ENCODE measurements at places on chromosomes 11 and 22.
A peak's percentile ranks its signal among the peaks of the same experiment; 100 is the strongest.

GRCh38 chr22:24137595-24137994, 43.7 kb upstream of the SUSD2 start:
- DNase-seq: no peak

DNA sequence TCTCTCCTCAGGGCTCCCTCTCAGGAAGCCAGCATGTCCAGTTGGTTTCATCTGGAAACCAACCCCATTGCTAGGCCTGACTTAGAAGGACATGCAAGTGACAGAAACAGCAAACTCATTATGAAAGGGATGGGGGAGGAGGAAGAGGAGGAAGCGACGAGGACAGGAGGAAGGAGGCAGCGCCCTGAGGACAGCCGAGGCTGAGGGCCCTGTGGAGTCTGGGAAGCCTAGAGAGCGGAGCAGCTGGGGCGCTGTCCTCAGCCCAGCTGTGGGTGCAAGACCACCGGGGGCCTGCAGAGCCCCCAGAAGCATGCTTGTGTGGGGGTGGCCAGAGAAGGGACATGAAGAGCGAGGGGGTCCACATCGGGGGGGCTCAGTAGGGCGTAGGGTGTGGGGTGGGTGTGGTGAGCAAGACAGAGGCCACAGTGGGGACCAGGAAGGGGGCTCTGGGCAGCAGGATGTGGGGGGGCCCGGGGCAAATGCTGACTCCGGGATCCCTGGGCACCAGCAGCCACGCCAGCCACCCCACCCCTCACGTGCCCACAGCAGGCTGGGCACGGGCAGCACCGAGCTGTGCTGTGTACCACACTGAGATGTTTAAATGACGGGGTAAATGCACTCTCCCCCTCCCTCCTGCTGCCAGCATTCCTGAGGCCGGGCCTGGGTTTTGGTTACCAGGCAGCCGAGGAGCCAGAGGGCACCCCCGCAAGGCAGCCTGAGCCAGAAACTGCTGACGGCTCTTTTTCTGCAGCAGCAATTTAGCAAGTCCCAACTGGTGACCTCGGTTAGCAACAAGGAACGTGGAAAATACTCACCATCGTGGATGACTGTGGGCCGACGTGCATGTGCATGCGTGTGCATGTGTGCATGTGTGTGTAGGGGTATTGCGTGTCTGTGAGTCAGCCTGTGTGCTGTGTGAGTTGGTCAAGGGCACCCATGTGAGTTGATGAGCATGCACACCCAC, 82.7 kb upstream of the LINC01488 start:
- DNase-seq: no peak

DNA sequence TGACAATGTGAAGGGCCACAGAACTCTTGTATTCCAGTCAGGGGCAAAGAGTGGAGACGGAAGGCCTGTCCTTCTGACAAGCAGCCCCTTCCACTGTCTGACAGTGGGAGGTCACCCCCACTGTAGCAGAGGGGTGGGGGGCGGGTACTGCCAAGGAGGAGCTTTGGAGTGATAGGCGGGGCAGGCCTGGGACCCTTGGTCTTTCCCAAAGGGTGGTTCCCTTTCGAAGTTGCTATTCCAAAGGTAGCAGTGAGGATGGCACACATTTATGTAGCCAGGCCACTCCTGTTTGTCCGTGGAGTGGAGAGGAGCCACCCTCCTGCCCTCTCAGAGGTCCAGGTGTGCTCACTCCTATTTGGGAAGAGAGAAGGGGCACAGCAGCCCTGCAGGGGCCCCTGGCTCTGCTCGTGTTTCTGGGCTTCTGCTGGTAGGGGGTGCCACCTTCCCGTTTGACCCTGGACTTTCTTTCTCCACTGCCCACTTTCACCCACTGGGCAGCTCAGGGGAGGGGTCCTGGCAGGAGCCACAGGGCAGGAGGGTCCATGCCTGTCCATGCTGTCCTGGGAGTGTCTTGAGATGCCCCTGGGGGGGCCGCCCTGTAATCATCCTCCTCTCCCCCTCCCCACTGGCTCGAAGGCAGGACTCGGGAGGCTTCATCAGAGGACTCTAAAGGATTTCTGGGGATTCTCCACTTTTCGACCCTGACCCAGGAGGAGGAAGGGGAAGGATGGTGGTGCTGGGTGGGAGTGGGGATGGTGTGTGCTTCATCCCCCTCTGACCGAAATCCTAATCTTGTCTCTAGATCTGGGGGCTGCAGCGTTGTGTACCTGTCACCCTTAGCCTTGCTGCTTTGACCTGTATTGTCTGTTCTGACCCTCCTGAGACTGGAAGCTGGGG, 994 bp downstream of the TAGLN start:
- no peak for DNase-seq

DNA sequence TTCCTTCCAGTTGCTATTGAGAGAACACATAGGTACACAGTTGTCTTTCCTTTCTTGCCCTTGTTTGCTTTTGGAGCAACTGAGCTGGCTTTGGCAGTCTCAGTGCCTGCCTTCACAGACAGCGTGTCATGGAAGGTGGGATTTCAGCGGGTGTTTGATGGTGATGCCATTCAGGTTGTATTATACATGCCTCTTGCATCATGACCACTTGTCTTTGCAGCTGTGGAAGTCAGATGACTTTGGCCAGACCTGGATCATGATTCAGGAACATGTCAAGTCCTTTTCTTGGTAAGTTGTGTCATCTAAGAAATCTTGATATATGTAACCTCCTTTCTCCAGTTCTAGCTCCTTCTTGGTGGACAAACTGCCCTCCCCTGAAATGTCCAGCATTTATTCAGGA, 37.1 kb upstream of the SORL1-AS1 start:
- DNase-seq: no peak

GRCh38 chr11:73003088-73003487, 139.0 kb downstream of the FCHSD2 start:
- DNase-seq: no peak

DNA sequence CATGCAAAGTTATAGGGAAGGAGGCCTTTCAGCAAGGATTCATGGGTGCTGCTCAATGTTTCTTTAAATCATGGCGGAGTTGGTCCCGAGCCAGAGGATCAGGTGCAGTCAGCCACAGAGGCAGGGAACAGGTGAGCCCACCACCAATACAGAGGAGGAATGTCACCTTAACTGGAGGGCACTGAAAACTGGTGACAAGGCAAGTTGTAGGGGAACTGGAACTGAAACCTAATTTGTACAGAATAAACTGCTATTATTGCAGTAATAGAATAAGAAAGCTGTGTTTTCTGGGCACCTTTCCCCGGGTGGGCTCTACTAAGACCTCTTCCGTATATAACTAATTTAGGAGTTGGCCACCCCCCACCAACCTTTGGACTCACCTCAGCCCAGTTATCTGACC, 296.0 kb upstream of the NARS2 start:
- no peak for DNase-seq

DNA sequence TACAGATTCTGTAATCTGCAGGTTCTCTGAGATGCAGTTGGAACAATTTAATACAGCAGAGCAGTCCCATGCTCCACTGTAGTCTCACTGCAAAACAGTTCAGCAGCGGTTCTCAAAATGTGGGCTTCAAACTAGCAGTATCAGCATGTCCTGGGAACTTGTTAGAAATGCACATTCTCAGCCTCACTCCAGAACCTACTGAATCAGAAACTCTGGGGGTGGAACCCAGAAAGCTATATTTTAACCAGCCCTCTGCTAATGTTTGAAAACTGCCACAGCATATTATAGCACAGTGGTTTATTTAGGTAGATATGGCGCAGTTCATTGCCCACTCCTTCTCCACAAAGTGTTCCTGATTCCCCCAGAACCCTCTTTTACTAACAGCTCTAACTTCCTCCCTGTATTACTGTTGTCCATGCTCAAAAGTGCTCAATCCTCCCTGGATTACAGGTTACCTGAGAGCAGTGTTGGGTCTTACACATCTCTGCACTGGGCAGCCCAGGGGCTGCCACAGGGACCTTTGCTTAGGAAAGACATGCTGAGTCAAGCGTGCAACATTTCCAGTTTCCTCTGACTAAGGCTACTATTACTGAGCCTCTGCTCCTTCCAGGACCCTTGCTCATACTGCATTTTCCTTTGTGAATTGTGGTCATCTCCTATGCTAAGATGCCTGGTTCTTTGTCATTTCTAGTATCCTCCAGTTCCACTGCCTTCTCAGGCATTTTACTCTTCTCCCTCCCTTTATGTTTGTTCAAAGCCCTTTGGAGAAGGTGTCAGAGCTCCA, 7.7 kb upstream of the DGAT2 start:
- no peak for DNase-seq

DNA sequence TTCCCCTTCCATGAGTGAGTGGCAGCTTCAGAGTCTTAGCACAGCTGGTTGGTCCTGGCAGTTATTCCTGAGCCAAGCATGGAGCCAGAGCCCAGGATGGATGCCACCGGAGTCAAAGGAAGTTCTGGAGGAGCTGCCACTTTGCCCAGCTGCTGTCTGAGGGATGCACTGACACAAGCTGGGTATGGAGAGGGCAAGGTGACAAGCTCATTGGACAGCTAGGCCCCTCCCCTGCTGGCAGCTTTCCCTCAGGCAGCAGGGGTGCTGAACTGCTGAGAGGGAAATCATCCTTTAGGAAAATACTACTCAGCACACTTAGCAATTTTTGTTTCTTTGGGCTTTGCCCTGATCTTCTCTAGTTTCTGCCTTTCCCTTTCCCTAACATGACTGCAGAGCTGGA, 99.3 kb upstream of the SESN3 start:
- no peak for DNase-seq

DNA sequence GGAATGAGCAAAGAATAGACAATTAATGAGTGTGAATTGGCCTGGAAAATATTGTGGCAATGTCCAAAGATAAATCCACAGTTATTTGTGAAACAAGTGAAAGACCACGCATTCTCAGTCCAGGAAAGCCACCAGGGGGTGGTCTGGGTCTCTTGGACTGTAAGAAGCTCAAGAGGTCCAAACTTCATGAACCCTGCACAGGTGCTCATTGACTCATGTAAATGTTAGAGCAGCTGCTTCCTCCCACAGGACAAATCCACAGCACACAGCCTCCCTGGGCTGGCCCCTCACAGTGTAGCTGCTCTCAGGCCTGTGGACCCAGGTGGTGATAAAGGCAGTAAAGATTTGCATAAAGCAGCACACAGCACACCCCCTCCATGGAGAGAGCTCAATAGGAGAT, 114.0 kb downstream of the ZNF280B start:
- no peak for DNase-seq

DNA sequence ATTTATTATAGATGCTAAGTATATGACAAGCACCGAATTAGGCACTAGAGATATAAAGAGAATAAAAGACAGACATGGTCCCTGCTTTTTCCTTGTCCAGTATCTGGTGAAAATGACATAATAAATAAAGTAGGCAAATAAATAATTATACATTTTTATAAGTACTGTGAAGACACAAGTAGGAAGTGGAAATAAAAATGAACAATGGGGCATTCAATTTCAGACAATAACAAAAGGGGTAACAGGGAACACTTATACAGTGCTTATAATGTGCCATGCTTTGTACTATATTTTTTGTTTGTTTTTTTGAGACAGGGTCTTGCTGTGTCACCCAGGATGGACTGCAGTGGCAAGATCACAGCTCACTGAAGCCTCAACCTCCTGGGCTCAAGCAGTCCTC, 4.3 kb downstream of the KBTBD3 start:
- no peak for DNase-seq

GRCh38 chr11:118918128-118918685, 7.5 kb downstream of the BCL9L start:
- peak; percentile 70 for DNase-seq

GRCh38 chr22:27669798-27670599, 131.6 kb downstream of the MN1 start:
- DNase-seq: no peak

DNA sequence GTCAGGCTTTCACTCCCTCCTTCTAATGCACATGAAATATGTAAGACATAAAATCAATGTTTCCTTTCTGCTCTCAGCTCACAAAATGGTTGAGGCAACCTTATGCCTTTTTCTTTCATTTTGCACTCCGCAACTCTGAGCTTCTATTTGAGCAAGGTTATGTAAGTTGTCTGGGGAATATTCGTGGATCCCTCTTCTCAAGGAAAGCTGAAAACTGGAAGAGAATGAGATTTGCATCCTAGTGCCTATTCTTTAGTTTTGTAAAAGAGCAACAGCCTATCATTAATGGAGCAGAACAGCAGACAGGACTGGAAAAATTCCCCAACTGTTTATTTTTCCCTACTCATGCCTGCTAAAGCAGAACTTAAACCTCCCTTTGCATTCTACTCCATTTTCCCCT, 141.7 kb downstream of the FAM76B start:
- DNase-seq: no peak

DNA sequence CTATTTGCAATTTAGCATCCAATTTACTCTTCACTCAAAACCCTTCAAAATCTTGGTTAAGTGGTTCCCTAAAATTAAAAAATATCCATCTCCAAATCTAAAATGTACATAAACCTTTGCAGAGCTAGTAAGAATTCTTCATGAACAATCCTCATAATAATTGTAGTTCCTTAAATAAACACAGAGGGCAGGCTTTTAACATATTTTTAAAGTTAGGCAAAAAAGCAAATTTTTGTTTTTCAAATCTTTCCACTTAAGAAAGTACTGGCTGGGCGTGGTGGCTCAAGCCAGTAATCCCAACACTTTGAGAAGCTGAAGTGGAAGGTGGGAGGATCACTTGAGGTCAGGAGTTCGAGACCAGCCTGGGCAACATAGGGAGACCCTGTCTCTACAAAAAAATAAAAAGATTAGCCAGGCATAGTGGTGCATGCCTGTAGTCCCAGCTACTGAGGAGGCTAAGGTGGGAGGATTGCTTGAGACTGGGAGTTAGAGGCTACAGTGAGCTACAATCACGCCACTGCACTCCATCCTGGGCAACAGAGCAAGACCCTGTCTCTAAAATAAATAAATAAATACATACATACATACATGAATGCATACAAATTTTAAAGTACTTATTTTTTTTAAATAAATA, 25.1 kb upstream of the PLAAT3 start:
- no peak for DNase-seq

DNA sequence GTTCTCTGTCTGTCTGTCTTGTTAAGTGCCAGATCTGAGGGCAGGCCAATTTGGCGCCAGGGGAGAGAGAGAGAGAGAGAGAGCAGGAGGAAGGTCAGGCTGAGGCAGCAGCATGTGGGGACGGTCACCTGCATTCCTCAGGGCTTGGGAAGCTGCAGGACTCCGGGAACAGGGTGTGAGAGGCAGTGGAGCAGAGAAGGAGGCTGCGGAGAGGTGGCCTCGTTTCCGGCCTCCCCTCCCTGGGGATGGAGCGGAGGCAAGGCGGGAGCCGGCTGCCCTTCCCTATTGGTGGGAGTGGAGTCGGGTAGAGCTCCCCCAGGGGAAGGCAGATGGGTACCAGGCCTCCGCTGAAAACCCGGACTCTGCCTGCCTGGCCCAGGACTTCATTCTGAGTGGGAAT, 9.7 kb downstream of the CLMP start:
- no peak for DNase-seq

GRCh38 chr11:1473786-1474185, 12.8 kb downstream of the MOB2 start:
- no peak for DNase-seq
